Cerebellum (tissue), 4 donors: ENCODE measurements at places on chromosomes 12 and 14. TPM values are rescaled to one million over a fixed set of nuclear protein-coding genes. Genes with fewer than 3 reads are reported as not detected.

The NOPCHAP1 gene
- 21.1 TPM for total RNA-seq

DNA sequence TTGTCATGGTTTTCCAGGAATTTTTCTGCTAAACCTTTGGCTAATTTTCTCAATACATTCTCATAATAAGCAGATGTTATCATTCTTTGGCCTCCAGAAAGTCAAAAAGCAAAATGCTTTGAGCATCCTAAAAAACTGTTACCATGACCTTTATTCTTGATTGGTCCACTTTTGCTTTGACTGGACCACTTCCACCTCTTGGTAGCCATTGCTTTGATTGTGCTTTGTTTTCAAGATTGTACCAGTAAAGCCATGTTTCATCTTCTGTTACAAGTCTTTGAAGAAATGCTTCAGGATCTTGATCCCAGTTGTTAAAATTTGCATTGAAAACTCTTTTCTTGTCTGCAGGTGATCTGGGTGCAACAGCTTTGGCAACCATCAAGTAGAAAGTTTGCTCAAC, 180.1 kb downstream of the DUSP6 start:
- no peak for DNase-seq

The TMEM263 gene
- 44.4 TPM for total RNA-seq

DNA sequence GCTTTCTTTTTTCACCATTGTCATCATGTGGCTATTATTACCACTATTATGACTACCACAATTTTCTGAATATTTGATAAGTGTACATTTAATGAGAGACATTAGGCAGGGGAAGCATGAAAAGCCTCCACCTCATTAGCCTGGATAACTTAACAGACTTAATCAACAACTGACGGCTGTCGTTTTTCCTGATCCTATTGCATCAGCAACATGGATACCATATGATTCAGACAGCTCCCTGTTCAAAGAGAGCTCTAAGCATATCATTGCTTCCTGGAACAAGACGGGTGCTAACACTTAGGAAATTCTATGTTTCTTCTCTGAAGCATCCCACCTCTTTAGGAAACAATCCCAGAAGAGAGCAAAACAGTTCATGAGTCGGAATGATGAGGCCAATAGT, 765.2 kb downstream of the NOVA1 start:
- DNase-seq: no peak

- DNase-seq: no peak
Observed at GRCh38 chr14:26594756-26595545, 2.9 kb downstream of the NOVA1 start.

The AHNAK2 gene
- 10.6 TPM for total RNA-seq

- DNase-seq: no peak
Observed at GRCh38 chr14:87863047-87863446, 129.9 kb downstream of the GALC start.

GRCh38 chr12:64667793-64668192, 57.5 kb downstream of the RASSF3 start:
- DNase-seq: no peak

- peak; percentile 3 for DNase-seq
Observed at GRCh38 chr14:62369919-62370560, 607.8 kb downstream of the SNAPC1 start.

DNA sequence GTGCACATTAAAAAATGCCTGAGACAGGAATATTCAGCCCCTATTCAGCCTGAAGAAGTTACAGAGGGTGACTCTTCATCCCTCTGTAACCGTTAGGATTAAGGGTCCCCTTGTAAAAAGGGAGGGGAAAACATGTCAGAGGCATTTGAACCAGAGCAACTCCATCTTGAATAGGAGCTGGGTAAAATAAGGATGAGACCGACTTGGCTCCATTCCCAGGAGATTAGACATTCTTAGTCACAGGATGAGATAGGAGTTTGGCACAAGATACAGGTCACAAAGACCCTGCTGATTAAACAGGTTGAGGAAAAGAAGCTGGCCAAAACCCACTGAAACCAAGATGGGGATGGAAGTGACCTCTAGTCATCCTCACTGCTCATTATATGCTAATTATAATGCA, 19.9 kb upstream of the MDM1 start:
- no peak for DNase-seq

The DYNC1H1 gene
- total RNA-seq: 595 TPM

- no peak for DNase-seq
Observed at GRCh38 chr14:60482743-60483142, 3.1 kb downstream of the C14orf39 start.

- DNase-seq: no peak
Observed at GRCh38 chr12:109377139-109377685, 29.5 kb downstream of the MYO1H start.

GRCh38 chr12:19234981-19235871, 105.7 kb downstream of the PLEKHA5 start:
- no peak for DNase-seq

DNA sequence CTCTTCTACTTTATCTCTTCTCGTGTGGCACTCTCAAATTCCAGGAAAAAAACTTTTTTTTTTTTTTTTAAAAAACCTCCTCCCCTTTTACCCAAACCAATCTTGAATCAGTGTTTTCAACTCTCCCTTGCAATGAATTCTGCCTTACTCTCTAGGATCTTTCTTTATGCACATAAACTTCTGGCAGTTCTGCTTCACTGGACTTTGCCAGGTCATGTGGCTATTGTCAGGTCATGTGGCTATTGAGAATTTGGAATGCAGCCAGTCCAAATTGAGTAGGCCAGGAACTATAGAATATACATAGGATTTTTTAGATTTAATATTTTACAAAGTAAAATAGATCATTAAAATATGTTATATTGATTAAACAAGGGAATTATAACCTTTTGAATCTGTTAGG, 218.2 kb downstream of the TMTC3 start:
- no peak for DNase-seq

The CCDC196 gene
- total RNA-seq: not detected

The ASIC1 gene
- 20.5 TPM for total RNA-seq

GRCh38 chr12:89439941-89440340, 84.7 kb downstream of the GALNT4 start:
- DNase-seq: no peak

DNA sequence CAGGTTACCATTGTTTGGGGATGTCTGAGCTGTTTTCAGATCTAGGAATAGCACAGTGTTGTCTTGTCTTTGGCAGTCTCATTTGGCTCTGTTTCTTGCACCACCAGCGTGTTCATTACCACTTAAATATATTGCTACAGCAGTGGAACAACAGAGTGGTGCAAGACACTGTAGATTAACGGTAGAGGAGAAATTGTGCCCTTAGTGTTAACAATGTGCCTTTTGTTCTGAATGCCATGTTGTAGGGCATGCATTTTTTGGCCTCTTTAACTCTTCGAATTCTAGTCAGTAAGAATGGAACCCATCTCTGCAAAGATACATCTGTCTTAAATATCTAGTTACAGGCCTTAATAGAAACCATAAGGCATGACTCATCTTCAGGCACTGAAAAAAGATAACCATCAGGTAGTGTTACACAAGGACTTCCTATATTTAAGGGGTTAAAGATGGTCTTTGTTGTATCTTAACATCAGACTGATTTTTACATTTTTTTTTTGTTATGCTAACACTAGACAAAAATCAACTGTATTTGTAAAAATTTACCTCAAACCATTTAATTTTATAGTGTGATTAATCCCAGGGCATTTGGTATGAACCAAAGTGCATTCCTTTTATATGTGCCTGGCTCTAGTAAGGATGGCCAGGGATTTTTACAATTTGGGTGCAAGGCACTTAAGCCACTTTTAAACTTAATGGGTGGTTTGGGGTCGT, 12.9 kb downstream of the DYRK2 start:
- no peak for DNase-seq

DNA sequence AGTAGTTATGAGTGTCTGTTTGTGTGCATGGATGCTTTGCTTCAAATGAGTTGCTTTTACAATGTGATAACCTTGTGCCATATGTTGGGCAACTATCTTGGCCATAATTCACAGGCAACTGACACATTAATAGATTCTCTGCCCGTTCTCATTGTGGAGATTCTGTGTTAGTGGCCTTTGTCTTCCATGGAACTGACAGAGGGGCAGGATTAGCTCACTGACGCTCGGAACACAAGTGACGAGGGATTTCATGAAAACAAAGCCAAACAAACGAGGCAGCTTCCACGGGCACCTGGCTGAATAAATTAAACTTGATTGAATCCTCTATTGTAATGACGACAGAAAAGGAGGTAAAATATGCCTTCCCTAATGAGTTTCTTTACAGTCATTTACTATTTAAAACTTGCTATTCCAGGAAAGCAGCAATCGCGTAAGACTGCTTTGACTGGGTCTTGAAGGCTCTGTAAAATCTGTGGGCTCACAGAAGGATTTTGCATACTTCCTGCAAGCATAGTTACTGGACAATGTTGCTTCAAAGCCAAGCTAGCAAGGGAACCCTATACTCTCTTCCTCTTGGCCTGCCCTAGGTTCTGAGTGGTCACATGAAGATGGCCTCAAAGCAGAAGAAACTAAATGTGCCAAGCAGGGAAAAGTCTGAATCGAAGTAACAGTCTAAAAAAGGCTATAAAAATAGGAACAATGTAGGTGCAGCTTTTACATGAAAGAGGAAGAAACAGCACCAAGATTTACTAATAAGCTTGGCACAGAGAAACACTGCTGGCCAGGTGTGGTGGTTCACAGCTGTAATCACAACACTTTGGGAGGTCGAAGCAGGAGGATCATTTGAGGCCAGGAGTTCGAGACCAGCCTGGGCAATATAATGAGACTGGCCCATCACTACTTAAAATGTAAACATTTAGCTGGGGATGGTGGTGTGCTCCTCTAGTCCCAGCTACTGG, 28.1 kb upstream of the SINHCAF start:
- DNase-seq: peak; percentile 70

The OGFOD2 gene
- 5.0 TPM for total RNA-seq

DNA sequence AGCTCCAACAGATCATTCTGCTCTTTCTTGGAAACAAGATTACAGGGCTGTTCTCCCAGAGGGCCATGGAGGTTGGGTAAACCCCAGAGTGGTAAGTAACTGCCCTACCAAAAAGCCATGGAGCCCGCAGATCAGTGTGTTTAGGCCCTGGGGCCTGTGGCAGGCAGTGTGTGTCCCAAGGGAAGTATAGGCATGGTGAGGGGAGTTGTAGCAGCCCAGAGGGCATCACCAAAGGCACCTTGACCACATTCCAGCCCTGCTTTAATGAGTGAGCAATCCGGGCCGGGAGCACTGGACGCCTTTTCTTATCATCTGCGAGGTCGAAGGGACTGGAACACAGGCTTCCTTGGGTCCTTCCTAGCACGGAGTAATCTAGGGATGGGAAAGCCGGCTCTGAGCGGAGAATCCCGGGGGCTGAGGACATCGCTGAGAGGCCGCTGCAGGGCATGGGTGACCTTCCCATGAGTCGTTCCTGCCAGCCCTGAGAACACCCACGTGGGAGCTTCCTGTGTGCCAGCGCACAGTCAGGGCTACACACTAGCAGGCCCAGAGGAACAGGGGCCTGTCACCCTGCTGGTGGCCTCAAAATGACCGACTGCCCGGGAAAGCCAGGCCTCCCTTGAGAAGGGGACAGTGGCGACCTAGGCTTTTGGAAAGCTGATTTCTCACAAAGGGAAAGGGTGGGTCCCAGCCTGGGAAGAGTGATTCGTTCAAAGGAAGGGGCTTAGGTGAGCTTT, 91.3 kb downstream of the NINJ2 start:
- no peak for DNase-seq

- no peak for DNase-seq
Observed at GRCh38 chr14:105935384-105935783, 409.0 kb downstream of the TMEM121 start.

The TAS2R8 gene
- 1.5 TPM for total RNA-seq

- peak; percentile 51 for DNase-seq
Observed at GRCh38 chr12:122852336-122853275, 17.3 kb downstream of the HIP1R start.

DNA sequence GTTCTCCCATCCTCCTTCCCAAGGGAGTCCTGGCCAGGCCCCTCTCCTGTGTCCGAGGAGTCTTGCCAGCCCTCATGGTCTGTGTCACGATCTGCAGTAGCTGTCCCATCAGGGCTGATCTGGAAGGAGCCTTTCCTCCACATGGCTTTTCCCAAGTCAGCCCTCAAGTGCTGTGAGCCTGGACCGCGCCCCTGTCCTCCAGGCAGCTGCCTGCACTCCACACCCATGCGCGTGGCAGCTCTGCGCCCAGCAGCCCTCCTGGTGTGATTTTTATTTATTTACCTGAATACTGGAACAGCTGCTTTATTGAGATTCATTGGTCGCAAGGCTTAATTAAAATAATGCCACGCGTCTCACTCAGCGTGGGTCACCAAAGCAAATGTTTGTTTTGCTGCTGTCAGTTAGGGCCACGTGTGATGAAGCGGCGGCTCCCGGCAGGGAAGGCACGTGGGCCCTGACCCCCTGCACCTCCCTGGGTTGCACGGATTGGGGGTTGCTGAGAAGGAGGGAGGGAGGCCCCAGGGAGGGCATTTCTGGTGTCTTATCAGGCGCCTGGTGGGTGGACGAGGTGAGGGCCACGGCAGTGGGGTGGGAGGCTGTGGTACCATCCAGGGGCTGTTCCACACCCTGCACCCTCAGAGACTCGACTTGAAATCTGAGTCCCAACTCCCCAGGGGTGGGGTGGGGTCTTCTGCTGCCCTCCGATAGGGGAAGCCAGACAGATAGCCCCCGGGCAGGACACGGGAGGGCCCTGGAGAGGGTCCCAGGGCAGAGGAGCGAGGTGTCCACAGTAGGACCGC, 206.3 kb upstream of the C14orf180 start:
- no peak for DNase-seq

- no peak for DNase-seq
Observed at GRCh38 chr12:116502989-116503496, 56.1 kb upstream of the MAP1LC3B2 start.

DNA sequence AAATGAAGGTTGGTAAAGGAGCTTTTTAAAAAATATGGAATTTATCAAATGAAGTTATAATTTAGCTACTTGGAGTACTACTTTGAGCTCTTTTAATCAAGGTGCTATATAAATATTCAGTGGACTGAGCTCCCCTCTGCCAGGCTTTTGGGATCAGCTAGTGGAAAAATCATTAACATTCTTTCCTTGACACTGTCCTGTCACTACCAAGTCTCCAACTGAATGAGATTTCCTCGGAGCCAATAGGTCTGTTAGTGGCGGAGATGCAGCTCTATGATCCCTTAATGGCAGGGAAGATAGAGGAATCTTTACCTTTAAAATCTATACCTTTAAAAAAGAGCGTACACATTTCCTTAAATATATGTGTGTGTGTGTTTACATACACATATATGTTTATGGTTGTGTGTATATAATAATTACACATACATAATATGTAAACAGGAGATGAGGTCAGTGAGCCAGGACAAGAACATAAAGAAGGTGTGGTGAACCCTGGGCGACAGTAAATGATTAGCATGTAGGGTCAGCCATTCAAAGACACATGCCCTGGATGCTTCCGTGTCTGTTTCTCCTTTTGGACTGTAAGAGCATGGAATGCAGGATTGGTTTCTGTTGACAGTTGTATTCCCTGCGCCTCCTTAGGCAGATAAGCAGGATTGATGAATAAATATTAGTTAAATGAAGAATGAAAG, 47.7 kb upstream of the ATP2A2 start:
- no peak for DNase-seq

The CLBA1 gene
- total RNA-seq: 7.5 TPM

The SERPINA10 gene
- total RNA-seq: not detected

The TSPAN8 gene
- 0.91 TPM for total RNA-seq

- no peak for DNase-seq
Observed at GRCh38 chr12:133264173-133264572, 28.5 kb upstream of the ANHX start.
